Fibroblast of lung (primary cell): ENCODE measurements at places on chromosomes 5 and 9.

- DNase-seq: no peak
Observed at GRCh38 chr5:76388236-76388635, 14.8 kb upstream of the IQGAP2 start.

DNA sequence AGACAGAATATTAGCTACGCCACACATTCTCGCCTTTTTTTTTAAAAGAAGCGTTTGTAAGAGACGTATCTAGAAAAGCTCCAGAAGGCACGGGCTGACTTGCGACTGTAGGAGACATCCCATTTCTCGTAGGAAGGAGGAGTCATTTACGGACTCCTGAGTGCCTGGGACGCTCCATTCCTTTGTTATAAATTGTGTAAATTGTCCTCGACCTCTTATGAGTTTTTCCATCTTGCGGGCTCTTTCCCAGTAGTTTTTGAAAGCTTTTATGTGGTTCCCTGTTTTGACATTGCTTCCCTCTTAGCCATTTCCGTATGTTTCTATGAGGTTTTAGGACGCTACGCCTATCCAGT lies 1.0 kb downstream of the RABL6 start:
- peak; percentile 48 for DNase-seq

GRCh38 chr9:132006677-132007370 lies 72.8 kb downstream of the MED27 start:
- peak; percentile 58 for DNase-seq

DNA sequence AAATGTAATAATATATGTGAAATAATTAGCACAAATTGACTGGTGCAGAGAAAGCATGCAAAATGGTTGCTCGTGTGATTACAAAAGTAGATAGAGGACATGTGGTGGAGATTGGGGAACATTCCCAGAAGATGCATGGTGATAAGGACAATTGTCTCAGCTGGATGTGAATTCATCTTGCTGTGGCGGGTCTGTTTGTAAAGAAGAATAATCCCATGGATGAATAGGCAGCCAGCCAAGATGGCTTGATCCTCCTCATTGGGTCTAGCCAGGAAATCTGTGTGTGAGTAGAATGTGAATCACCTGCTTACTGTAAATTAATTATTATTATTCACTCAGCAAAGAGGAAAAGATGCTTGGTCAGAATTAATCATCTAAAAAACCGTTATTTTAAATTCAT lies 12.6 kb upstream of the DPYSL3 start:
- DNase-seq: no peak

DNA sequence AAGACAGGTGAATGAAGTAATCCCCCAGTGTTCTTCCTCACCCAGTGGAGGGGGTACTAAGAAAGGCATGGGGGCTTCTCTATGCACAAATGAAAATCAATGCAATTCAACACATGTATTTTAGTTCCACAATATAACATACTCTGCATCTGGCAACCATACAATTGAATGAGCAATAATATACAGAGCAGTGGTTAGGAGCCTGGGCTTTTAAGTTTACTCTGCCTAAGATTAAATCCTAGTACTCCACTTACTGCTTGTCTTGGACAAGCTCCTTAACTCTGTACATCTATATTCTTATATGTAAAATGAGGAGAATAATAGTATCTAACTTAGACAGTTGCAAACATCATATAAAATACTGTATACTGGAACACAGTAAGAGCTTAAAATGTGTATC lies 195.4 kb upstream of the TRIM32 start:
- DNase-seq: peak; percentile 57

DNA sequence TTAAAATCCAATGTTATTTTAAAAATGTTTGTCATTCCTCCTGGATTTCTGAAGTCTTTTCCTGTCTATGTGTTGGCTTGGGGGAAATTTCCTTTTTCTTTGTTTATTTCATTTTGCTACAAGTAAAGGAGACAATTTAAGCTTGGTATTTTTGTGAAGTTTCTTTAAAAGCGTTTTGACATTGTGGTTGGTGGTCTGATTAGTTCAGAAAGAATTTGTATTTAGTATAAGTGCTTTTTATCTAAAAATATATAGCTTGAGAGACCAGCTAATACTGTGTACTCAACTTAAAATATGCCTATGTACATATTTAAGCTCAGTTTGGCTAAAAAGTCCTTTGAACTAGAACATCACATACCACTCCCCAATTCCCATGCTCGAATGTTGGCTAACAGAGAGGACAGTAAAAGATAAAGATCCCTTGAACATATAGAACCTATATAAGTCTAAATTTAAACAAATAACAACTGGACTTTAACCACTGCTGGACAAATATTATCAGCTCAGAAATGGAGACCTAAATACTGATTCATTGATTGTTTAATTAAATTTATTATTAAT lies 237.6 kb downstream of the TLE4 start:
- peak; percentile 6 for DNase-seq

GRCh38 chr9:80156756-80157472 lies 585.1 kb downstream of the TLE4 start:
- DNase-seq: peak; percentile 21

DNA sequence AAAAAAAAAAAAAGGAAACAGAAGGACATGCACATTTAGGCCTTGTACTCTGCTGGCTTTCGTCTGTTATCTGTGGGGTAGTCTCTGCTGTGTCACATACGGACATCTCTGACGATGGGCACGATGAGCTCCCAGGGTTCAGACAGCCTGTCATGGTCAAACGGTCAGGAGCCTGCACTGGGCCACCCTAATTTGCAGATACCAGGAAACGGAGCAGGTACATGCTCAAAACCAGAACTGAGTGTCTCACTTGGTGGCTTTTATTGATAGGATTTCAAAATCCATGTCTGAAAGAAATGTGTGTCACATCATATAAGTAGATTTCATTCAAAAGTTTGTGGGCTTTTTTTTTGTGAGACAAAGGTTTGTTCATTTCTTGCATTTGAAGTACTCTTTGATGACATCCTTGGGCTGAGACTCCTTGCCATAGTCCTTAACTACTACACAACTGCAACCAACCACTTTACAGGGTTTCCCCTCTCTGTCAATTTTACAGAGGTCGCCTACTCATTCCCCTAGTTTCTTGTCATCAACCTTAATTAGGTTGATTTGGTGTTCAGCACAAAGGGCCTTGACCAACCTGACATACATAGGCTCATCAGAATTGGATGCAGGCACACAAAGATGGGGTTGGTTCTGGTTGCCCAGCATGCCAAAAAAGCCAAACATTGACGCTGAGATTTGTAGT lies 9.0 kb downstream of the CKMT2 start:
- DNase-seq: no peak

DNA sequence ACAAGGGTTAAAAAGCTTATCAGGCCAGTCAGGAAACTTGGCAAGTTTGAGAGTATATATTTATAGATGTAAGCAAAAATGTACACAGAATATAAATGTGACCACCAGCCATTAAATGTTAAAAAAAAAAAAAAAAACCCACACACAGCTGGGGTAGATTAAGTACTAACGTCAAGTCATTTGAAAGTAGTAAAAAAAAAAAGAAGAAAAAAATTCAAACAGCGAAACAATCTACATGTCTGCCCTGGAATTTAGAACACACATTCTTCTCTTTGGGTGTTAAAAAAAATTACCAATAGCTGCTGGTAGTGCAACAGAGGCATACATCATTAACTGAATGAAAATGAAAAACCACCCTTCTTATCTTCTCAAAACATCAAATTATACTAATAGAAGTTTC lies 269.7 kb downstream of the MLLT3 start:
- DNase-seq: no peak

GRCh38 chr9:87783180-87783579 lies 57.3 kb downstream of the CTSL start:
- no peak for DNase-seq

GRCh38 chr9:136760424-136760823 lies 2.4 kb upstream of the LCN8 start:
- no peak for DNase-seq

DNA sequence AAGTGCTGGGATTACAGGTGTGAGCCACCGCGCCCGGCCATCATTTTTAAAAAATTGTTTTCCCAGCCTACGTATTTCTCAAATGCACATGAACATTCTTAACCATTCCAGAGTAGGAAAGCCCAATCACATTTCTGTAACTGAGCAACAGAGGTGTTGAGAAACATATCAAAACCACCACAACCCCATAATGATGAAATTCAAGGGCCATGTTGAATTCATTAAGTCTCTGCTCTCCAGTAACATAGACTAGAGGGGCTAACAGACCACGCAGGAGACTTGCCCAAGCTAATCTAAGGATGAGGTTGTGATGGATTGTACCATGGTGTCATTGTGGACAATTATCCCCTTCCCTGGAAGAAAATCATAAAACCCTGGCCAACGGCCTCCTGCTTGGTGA lies 52.9 kb downstream of the MYO10 start:
- no peak for DNase-seq

DNA sequence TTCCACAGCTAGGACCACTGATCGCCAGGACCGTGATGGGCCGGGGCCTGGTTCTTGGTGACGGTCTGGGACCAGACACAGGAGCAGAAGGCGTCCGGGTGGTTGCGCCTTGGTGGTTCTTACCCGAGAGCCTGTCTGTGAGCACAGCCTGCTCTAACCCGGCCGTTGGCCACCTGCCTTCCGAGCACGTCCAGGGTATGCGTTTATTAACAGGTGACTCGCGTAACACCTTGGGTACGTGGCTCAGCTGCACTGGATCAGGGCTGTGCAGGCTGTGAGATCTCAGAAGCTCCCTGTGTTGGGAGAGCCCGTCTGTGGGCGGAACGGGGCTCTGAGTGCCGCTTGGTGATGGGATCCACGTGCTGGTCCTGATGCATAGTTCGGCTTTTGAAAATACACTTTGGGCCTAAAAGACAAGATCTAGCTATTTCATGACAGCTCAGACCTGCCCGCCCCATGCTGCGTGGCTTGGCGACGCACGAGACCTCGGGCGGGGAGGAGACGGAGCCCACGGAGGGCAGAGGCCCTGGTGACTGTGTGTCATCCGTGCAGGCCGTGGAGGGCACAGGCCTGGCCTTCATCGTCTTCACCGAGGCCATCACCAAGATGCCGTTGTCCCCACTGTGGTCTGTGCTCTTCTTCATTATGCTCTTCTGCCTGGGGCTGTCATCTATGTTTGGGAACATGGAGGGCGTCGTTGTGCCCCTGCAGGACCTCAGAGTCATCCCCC lies 6.7 kb upstream of the SLC6A18 start:
- DNase-seq: no peak

DNA sequence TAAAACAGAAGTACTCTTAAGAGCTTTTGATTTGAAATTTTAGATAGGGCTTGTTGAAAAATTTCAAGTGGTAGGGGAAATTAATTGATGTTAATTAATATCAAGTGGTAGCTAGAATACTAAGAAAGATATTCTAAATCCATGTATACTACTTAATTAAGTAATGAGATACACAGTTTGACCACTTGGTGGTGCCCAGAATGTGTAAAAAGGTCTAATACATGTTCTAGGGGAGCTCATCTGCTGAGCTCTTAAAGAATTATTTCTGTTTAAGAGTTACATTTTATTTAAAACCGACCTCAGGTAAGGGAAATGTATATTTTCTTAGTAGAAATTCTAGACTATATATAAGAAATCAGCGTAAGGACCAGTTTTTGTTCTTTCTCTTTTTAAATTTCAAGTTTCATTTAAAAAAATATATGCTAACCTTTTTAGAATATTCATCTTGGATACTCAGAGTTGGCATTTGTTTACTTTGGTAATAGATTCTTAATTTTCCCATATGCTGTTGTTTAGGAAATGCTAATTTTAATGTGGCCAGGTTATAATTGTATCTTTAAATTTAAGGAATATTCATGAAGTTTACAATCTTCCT lies 61.5 kb downstream of the LNPEP start:
- DNase-seq: peak; percentile 80

GRCh38 chr9:123234853-123235252 lies 33.5 kb downstream of the STRBP start:
- no peak for DNase-seq

DNA sequence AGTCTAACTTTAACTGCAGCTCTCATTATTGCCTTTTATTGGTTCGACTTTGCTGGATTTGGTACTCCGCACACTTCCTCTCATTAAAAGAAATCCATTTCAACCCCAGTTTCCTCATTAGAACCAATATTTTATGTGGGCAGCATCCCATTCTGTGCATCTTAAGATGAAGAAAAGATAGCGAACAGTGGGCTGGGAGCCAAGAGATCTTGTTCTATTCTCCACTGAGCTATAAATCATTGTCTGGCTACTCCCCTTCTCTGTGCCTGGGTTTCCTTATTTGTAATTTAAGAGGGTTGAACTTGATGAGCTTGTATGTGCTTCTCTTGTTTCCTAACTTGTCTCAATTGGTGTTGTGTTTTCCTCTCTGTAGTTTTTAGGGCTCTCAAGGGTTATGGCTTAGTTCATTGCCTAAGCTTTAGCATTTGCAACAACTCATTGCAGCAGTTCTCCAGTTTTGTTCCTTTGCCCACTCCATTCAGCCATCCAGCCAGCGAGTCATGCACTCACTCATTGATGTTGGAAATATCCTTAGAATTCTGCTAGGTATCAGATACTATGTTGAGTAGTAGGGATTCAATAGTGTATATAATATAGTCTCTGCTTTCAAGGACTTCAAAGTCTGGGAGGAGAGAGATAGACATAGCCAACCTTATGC lies 273.3 kb upstream of the TNC start:
- no peak for DNase-seq

DNA sequence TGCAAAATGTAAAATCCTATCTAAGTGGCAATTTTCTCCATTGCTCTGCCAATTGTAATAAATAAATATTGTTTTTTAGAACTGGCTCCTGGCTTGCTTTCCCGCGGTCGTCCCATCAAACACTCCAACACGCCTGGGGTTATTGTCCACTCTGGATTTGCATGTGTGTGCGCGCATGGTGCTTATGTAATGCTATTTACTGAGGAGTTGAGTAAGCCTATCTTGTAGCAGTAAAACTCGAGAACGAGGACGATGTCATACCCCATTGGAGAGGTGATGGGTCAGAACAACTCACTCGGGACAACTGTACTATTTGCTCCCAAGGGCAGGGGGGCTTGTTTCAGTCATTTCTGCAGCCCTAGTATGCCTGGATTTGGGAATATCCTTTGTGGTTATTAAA lies 220.9 kb downstream of the PAX5 start:
- DNase-seq: no peak

DNA sequence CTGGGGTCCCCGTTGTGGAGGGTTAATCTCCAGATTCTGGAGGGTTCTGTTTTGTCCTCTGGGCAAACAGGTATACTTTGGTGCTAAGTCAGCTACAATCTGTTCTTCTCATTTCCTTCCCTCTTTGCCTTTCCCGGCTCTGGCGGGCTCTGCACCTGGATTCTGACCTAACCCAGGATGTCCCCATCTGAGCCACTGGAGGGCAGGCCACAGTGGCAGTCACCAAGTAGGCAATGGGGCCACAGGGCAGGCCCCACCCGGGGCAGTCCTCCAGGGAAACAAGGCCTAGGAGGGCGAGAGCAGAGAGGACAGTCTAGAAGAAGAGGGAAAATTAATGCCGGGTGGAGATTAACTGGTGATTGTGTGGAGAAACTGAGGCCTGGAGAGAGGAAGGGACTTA lies 40.4 kb upstream of the HRH2 start:
- DNase-seq: no peak

DNA sequence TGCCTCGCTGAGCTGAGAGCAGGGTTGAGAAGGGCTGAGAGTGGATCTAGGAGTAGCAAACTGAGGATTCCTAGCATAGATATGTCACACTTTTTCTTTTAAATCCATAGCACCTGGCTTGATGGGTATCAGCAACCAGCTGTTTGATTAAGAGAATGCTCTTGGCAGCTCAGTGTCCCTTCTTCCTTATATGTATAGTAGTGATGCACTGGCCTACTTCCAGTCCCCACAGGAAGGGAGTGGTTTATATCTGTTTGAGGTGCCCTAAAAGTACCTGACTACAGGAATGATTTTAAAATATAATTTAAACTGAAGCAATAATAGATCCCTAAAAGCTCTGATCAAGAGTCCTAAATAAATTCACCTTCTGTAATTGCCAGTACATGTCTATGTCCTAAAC lies 546.8 kb upstream of the ZNF608 start:
- no peak for DNase-seq

- DNase-seq: no peak
Observed at GRCh38 chr9:90741036-90741435, 60.6 kb upstream of the SYK start.
